Panc1 (cell line): ENCODE measurements at places on chromosomes 3 and 15. TPM values are rescaled to one million over a fixed set of nuclear protein-coding genes. Genes with fewer than 3 reads are reported as not detected.

IQCF6 gene
- total RNA-seq = not detected

PLCH1 gene
- 0.03 TPM for total RNA-seq

MOBP gene
- total RNA-seq = not detected

GABRB3 gene
- 0.13 TPM for total RNA-seq

ZNF662 gene
- total RNA-seq = not detected

CNTN4 gene
- total RNA-seq = not detected

CELF6 gene
- not detected for total RNA-seq

GRCh38 chr3:58334013-58334321, 1.3 kb downstream of the PXK start:
- DNase-seq = no peak

GRCh38 chr3:163684651-163685050, 1393.6 kb downstream of the SI start:
- DNase-seq = no peak

- DNase-seq = no peak
Observed at GRCh38 chr3:113825090-113825489, 13.5 kb upstream of the GRAMD1C start.

DNA sequence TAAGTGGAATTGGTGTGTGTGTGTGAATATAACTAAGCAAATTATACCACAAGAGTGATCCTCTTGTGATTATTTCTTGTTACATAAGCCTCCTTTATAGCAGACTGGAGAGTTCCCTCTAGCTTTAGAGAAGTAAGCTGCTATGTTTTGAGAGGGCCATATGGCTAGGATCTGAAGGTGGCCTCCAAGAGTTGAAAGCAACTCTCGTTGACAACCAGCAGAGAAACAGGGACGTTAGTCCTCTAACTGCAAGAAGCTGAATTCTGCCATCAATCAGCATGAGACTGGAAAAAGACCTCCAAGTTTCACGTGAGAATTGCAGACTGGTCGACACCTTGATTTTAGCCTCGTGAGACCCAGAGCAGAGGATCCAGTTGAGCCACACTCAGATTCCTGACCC, 278.5 kb upstream of the ZNF717 start:
- no peak for DNase-seq

DNA sequence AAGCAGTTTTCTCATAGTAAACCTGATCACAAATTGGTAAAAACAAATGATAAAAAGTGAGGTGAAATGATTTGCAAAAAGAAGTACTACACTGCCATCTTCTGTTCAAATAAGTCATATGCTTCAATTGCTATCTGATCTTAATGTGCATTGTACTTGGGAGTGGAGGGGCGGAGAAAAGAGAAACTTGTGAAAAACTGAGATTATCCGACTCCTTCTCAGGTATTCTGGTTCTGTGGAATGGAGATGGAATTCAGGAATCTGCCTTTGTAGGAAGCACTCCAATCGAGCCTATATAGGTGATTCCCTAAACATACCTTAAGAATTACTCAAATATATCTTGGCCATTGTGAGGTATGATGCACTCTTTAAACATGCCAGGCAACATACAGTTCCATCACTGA, 180.6 kb downstream of the CHL1 start:
- DNase-seq = peak; percentile 13

GRCh38 chr3:17182166-17182565, 297.4 kb downstream of the PLCL2 start:
- no peak for DNase-seq

- no peak for DNase-seq
Observed at GRCh38 chr15:60568301-60568742, 89.4 kb upstream of the ICE2 start.

GRCh38 chr3:105527949-105528348, 161.2 kb downstream of the ALCAM start:
- DNase-seq = no peak

GRCh38 chr15:22815766-22816165, 22.7 kb upstream of the NIPA2 start:
- DNase-seq = no peak

DNA sequence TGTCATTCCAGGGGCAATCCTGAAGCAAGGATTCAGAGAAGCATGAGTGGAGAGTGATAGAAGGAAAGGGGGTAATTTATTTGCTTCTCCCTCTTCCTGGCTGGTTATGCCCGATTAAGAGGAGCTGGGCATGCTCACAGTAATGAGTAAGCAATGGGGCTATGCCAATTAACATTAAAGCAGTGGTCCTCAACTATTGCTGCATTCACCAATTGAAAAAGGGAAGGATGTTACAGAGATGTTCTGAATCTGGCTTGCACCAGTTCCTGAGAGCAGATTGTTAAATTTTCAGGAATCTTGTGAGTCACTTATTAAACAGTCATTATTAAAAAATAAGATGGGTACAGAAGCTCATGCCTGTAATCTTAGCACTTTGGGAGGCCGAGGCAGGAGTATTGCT, 85.9 kb upstream of the ZBTB20 start:
- no peak for DNase-seq

- DNase-seq = no peak
Observed at GRCh38 chr3:9615003-9615628, 34.2 kb upstream of the MTMR14 start.

DNA sequence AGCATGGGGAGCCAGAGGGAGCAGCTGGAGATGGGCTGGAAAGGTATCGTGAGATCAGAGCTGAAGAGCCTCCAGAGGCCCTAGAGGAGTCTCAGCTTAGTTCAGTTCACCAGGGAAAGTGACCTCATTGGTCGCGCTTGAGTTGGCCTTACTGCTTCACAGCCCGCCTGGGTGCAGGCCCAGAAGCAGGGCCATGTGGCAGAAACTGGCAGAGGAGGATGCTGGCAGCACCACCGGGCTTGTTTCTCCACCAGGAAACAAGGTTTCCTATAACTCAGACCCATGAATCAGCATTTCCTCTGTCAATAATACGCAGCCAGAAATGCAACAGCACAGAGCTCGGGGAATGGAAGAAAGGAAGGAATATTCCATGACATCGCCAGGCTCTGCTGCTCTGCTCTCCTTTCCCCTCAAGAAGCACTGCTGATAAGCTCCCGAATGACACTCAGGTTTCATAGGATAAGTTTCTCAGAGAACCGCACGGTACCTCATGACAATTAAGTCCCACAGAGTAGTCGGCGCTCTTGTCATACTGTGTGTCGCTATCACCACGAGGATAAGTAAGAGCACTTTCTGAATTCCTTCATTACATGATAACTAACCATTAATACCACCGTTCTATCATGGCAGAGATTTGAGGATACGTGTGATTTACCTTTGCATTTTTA, 147.1 kb upstream of the LPP start:
- no peak for DNase-seq
